ENCODE measurements at places on chromosomes 4 and X.

DNA sequence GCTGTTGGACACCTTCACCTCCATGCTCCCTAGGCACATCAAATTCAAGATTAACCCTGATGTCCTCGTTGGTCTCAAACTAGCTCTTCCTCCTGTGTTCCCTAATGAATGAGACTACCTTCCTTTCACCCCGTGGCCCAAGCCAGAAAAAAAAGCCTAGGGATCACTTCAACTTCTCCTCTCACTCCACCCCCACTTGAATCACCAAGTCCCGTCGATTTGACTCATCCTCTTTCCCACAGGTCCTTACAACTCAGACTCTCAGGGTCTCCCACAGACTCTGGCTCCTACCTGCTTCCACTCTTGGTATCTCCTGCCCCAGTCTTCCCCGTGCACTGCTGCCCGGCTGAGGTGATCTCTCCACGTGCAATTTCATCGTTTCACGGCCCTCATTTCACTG, 8.5 kb downstream of the SLC25A43 start:
- no peaks in the 10 kb centered on the region for H3K4me1 ChIP-seq
- no peak overlapping the region for H3K4me3 ChIP-seq
- no peaks in the 10 kb centered on the region for H3K36me3 ChIP-seq

GRCh38 chr4:74054483-74055047, 16.1 kb upstream of the CXCL3 start:
- H3K27me3 ChIP-seq, result no peaks in the 10 kb centered on the region
- DNase-seq, result no peak
- H3K4me3 ChIP-seq, result no peak overlapping the region
- no peaks in the 10 kb centered on the region for H3K36me3 ChIP-seq
- no peak overlapping the region for H3K27ac ChIP-seq
- no peaks in the 10 kb centered on the region for H3K4me1 ChIP-seq

GRCh38 chr4:145179281-145179860, 1.0 kb downstream of the OTUD4 start:
- peaks cover 4% of the 10 kb centered on the region for H3K36me3 ChIP-seq
- peak overlapping the region; percentile 84 for H3K27ac ChIP-seq
- peaks cover 7% of the 10 kb centered on the region for H3K4me1 ChIP-seq
- peaks cover 2% of the 10 kb centered on the region for H3K27me3 ChIP-seq

GRCh38 chr4:41897698-41898097, 37.5 kb upstream of the TMEM33 start:
- no peak overlapping the region for H3K4me3 ChIP-seq
- H3K36me3 ChIP-seq, result no peaks in the 10 kb centered on the region
- H3K27ac ChIP-seq, result no peak overlapping the region
- H3K4me1 ChIP-seq, result no peaks in the 10 kb centered on the region

GRCh38 chrX:146278381-146278780, 460.8 kb downstream of the SLITRK2 start:
- H3K4me3 ChIP-seq, result no peak overlapping the region
- no peaks in the 10 kb centered on the region for H3K4me1 ChIP-seq
- H3K36me3 ChIP-seq, result no peaks in the 10 kb centered on the region
- H3K27me3 ChIP-seq, result no peaks in the 10 kb centered on the region
- H3K27ac ChIP-seq, result no peak overlapping the region

- peaks cover 6% of the 10 kb centered on the region for H3K4me1 ChIP-seq
- peak within 1 kb of the TSS; percentile 56 for H3K27ac ChIP-seq
- peak; percentile 51 for DNase-seq
- H3K36me3 ChIP-seq, result no peaks in the 10 kb centered on the region
- H3K27me3 ChIP-seq, result no peaks in the 10 kb centered on the region
- peak within 1 kb of the TSS; percentile 90 for H3K4me3 ChIP-seq
Measured at GRCh38 chrX:79366873-79367749, at the start of gene ITM2A. TSS of gene ITM2A (minus strand) at chrX:79367334. CDS start at chrX:79367215, 119 bp downstream.

- H3K4me1 ChIP-seq, result no peaks in the 10 kb centered on the region
- no peak overlapping the region for H3K27ac ChIP-seq
- H3K36me3 ChIP-seq, result peaks cover 4% of the 10 kb centered on the region
Measured at GRCh38 chr4:121007660-121008059, 64.7 kb downstream of the NDNF start.

DNA sequence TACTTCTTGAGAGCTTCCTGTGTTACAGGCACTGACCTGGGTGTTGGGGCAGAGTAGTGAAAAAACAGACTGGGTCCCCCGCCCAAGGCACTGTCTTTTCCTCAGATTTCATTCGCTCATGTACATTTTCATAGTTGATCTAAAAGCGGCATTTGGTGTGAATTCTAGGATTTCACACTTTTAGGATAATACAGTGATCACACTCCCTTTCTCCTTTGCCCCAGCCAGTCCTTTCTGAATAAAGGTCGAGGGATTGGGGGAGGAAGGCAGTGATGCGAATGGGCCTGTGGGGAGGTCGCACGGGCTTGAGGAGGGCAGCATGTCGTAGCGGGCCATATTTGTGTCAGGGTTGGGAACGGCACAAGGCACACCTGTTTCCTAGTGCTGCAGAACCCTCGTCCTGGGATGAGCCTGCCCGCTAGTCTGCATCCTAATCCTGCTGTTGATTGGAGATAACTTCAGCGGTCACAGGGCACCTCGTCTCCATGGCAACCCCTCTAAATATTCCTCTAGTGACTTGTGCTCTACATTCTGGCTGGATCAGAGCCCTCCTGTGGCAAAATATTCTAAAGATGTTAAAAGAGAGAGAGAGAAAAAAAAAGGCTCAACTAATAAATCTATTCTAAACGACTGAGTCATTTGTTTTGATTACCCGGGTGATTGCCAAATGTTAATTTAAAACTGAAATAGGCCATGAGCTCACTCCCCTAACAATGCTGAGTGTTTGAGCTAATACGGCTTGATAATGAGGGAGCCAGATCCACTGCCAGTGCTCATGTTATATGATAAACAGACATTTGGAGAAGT, 21.8 kb downstream of the FHL1 start:
- H3K4me3 ChIP-seq, result no peak overlapping the region
- peak; percentile 34 for DNase-seq
- peaks cover 17% of the 10 kb centered on the region for H3K4me1 ChIP-seq
- H3K36me3 ChIP-seq, result no peaks in the 10 kb centered on the region
- no peaks in the 10 kb centered on the region for H3K27me3 ChIP-seq

DNA sequence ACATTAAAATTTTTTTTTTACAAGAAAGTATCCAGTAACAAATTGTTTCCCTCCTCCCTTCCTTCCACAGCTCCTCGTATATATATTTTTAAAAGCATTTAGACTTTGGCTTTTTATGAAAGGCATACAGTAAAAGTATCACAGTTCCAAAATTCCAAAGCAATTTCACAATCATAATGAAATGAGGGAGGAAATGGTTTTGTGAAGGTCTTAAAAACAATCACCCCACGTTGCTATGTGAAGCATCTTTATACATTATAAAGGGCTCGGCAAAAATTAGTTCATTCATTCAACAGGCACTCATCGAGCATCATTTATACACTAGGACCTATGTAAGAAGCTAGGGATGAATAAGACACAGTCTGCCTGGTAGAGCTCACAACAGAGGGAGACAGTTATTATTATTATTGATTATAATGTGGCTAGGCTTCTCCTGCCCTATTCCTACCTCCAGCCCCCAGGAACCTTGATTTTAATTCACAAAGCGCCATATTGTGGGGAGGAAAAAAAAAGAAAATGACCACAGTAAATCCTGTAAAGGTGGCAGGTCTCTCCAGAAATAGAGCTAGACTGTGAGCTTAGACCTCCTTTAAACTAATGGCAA, 239.9 kb downstream of the MAML3 start:
- peak overlapping the region; percentile 46 for H3K4me3 ChIP-seq
- H3K27ac ChIP-seq, result peak overlapping the region; percentile 50
- H3K4me1 ChIP-seq, result peaks cover 49% of the 10 kb centered on the region
- DNase-seq, result no peak

- no peaks in the 10 kb centered on the region for H3K36me3 ChIP-seq
- DNase-seq, result no peak
- H3K4me3 ChIP-seq, result no peak overlapping the region
- H3K27ac ChIP-seq, result no peak overlapping the region
- peaks cover 1% of the 10 kb centered on the region for H3K27me3 ChIP-seq
- H3K4me1 ChIP-seq, result peaks cover 5% of the 10 kb centered on the region
Measured at GRCh38 chrX:68396953-68397352, 36.3 kb downstream of the OPHN1 start.

DNA sequence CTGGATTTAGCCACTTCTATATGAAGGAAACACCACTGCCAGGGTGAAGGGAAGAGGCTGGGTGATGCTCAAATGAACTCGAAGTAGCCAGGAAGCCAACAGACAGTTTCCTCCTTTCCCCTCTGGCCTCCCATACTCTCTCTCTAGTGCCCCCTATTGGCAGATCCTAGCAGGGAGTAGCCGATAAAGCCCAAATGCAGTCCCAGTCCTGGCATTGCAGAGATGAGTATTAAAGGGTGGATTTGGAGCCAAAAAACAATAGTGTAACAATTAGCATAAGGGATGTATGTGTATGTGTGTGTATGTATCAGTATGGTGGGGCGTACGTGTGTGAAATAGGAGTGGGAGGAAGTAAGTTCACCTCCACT, 213.8 kb upstream of the LDB2 start:
- H3K4me1 ChIP-seq, result peaks cover 8% of the 10 kb centered on the region
- DNase-seq, result peak; percentile 36
- H3K4me3 ChIP-seq, result no peak overlapping the region
- no peaks in the 10 kb centered on the region for H3K36me3 ChIP-seq
- H3K27ac ChIP-seq, result no peak overlapping the region

- no peaks in the 10 kb centered on the region for H3K27me3 ChIP-seq
- DNase-seq, result peak; percentile 42
- H3K4me1 ChIP-seq, result no peaks in the 10 kb centered on the region
- no peak overlapping the region for H3K4me3 ChIP-seq
- H3K27ac ChIP-seq, result no peak overlapping the region
- no peaks in the 10 kb centered on the region for H3K36me3 ChIP-seq
Measured at GRCh38 chr4:166169111-166169510, 296.1 kb downstream of the TLL1 start.

- peak overlapping the region; percentile 17 for H3K27ac ChIP-seq
- H3K4me1 ChIP-seq, result peaks cover 7% of the 10 kb centered on the region
- DNase-seq, result no peak
- no peaks in the 10 kb centered on the region for H3K36me3 ChIP-seq
Measured at GRCh38 chrX:350534-351323, 32.1 kb upstream of the GTPBP6 start.

DNA sequence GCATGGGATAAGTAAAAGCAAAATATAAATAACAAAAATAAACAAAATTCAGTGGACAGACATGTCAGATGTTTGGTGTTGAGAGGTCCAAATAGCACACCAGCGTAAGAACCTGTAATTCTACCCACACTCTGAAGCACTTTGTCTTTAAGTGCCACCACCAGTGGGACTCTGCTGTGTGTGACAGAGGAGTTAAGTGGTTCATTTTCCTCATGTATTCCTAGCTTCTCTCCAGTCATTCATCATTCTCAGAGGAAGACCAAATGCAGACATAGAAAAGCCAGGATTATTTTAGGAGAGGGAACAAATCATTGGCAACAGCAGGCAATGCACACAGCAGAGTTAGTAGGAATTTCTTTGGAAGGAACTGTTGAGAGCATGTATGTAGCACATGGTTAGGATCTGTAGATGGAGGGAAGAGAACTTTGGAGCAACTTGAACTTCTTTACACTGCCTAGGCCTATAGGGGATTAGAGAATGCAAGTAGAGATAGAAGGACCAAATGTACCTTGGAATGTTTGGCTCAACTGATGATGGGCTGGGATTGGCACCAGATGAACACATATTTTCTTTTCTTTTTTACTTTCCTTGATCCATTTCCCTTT, 43.0 kb upstream of the ARHGAP24 start:
- H3K4me1 ChIP-seq, result no peaks in the 10 kb centered on the region
- H3K27ac ChIP-seq, result no peak overlapping the region
- H3K36me3 ChIP-seq, result no peaks in the 10 kb centered on the region
- H3K27me3 ChIP-seq, result no peaks in the 10 kb centered on the region

- H3K4me3 ChIP-seq, result no peak overlapping the region
- no peaks in the 10 kb centered on the region for H3K36me3 ChIP-seq
- no peak overlapping the region for H3K27ac ChIP-seq
Measured at GRCh38 chr4:171621646-171622045, 191.6 kb upstream of the GALNTL6 start.

- no peak overlapping the region for H3K4me3 ChIP-seq
- H3K27ac ChIP-seq, result no peak overlapping the region
- no peaks in the 10 kb centered on the region for H3K27me3 ChIP-seq
- DNase-seq, result no peak
Measured at GRCh38 chr4:52903273-52903672, 41.2 kb downstream of the RASL11B start.

DNA sequence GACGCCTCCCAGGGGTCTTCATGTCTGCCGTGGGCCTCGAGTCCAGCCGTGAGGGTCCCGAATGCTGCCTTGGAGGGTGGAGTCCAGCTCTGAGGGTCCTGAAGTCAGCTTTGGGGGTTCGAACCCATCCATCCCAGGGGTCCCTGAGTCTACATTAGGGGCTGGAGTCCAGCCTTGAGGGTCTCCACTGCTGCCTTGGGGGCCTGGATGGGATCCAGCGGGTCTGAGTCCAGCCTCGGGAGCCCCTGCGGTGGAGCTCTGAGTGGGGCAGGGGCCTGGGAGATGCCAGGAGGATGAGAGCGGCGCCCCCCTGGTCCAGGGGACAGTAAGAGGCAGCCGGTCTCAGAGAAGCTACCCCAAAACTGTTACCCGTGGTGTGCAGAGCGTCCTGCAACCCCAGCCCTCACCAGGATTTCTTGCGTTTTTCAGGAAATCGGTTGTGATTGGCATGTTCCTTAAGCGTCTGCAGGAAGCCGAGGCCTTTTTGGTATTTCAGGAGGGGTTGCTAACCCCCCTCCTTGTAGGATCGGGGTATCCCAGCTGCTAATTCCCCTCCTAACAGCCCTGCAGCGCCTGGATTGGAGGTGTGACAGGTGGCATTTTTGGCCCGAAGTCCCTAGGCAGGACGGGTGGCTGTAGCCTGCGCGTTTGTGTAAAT, 1.7 kb upstream of the GTPBP6 start:
- peak overlapping the region; percentile 92 for H3K4me3 ChIP-seq
- H3K36me3 ChIP-seq, result no peaks in the 10 kb centered on the region
- H3K4me1 ChIP-seq, result peaks cover 6% of the 10 kb centered on the region
- peaks cover 22% of the 10 kb centered on the region for H3K27me3 ChIP-seq
- peak; percentile 35 for DNase-seq

DNA sequence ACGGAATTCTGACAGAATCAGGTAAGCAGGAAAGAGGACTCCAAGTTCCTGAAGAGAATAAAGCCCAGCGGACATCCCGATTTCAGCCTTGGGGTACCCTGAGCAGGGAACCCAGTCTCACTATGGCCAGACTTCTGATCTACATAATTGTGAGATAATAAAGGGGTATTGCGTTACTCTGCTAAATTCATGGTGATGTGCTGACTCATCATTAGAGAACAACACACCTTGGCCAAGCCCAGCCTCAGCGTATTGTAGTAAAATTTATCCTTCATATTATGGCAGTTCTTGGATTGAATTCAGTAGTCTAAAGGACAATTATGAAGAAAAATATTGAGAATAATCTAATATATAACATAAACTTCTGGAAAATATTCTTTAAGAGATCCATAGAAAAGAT, 170.2 kb upstream of the MAD2L1 start:
- H3K27me3 ChIP-seq, result no peaks in the 10 kb centered on the region
- H3K4me3 ChIP-seq, result no peak overlapping the region
- no peak overlapping the region for H3K27ac ChIP-seq

- H3K36me3 ChIP-seq, result no peaks in the 10 kb centered on the region
- no peak overlapping the region for H3K27ac ChIP-seq
- H3K4me3 ChIP-seq, result peak overlapping the region; percentile 80
- peaks cover 5% of the 10 kb centered on the region for H3K27me3 ChIP-seq
- no peaks in the 10 kb centered on the region for H3K4me1 ChIP-seq
- DNase-seq, result peak; percentile 65
Measured at GRCh38 chr4:176791591-176792325, 964 bp downstream of the VEGFC start.

- H3K4me3 ChIP-seq, result no peak overlapping the region
- H3K27ac ChIP-seq, result no peak overlapping the region
- no peaks in the 10 kb centered on the region for H3K36me3 ChIP-seq
- no peaks in the 10 kb centered on the region for H3K4me1 ChIP-seq
Measured at GRCh38 chr4:62161446-62161845, 961.3 kb downstream of the ADGRL3 start.

Data from glutamatergic neuron (in vitro differentiated cells).